ENCODE measurements at places on chromosomes 12 and 14.

DNA sequence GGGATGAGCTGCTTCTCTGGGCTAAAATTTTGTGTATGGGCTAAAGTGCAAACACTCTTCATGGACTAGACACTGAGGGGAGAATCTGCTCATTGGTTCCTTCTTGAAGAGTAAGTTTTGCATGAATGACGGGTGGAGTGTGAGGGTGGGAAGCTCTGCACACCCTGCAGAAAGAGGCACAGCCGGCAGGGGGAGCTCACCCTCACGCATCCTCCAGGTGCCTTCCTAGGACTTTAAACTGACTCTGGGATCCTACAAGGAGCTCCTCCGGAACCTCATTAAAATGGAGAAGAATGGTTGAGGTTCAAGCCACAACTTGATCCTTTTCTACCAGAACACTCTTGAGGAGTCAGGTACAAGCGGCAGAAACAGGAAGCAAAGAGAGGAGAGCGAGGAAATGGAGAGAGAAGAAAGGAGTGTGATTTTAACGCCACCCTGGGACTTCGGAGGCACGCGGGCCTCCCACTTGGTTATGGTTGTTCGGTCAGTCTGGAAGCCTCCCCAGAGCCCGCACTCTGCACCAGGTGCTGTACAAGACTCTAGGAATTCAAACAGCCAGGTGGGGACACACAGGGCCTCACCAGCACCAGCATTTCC lies 87.5 kb downstream of the SETD3 start:
- no peak for DNase-seq

- peak; percentile 57 for DNase-seq
These were observed 122.1 kb downstream of the PRKD1 start for GRCh38 chr14:29805415-29806123.

DNA sequence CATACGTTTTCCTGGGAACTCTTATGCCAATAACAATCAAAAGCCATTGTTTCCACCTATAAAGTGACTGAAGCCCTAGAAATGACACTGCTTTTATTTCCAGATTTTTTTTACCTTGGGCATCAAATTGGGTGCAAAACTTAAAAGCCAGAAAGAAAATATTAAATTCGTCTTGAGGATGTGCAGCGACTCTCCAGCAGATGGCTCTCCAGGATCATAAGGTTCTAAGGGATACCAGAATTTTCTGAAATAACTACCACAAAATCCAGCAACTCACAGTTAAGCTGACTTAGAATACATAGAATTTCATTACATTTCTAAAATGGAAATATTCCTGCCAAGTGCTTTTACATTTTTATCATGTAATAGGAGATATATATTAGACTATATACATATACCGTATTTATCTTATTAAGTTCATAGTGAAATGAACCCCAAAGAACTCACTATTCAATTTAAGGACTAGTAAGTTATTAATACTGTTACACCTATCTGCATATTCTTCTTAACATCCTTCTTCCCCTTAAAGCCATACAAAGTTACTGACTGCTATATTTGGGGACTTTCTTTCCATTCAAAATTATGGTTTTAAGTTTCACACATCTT lies 44.0 kb downstream of the ARMH4 start:
- no peak for DNase-seq

GRCh38 chr12:72311946-72312345 lies 39.8 kb downstream of the TRHDE start:
- DNase-seq, result no peak

GRCh38 chr14:103130017-103130764 lies 6.9 kb downstream of the TNFAIP2 start:
- no peak for DNase-seq

DNA sequence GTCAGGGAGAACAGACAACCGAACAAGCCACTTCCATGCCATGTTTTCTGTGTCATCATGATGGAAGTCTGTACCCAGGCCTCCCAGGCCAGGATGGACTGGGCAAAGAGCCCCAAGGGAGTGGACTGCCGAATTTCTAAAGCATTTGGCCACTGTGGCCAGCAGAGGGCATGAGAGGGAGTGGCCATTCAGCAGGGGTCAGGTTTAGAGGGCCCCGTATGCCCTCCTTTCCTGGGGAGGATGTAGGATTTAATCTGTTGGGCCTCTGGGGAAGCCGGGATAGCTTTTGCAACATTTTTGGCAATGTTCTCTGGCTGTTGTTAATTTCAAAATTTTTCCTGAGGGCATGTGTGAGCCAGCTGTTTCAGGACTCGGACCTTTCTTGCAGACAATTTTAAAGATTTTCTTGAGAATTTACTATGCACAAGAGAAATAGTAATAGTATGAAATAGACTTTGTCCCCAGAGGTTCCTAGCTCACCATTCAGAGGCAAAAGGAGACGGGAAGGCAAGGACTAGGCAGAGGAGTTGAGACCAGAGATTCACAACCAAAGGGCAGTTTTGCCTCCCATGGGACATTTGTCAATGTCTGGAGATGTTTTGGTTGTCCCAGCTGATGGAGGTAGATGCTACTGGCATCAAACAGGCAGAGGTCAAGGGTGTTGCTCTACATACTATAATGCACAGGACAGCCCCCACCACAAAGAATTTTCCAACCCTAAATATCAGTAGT lies 18.0 kb downstream of the ACACB start:
- DNase-seq, result no peak

GRCh38 chr12:77407931-77408330 lies 342.6 kb upstream of the E2F7 start:
- no peak for DNase-seq

DNA sequence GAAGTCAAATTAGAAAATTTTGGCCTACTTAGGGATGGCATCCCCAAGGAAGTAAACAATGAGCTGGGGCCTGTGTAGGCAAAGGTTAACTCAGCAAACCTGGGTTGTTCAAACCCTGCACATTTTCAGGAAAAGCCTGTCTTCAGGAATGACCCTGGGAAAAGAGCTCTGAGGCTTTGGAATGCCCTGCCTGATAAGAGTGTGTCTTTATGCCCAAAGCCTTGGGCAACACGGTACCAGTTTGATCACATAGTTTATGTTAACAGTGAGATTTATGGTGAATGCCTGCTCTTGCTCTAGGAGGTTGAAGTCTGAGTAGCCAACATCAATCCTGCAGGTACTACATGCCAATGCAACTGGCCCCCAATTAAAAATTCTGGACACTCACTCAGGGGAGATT lies 28.2 kb upstream of the STAB2 start:
- no peak for DNase-seq

GRCh38 chr14:102927878-102928411 lies 5.5 kb downstream of the AMN start:
- DNase-seq, result no peak
